ENCODE measurements at places on chromosomes 7 and 10.

DNA sequence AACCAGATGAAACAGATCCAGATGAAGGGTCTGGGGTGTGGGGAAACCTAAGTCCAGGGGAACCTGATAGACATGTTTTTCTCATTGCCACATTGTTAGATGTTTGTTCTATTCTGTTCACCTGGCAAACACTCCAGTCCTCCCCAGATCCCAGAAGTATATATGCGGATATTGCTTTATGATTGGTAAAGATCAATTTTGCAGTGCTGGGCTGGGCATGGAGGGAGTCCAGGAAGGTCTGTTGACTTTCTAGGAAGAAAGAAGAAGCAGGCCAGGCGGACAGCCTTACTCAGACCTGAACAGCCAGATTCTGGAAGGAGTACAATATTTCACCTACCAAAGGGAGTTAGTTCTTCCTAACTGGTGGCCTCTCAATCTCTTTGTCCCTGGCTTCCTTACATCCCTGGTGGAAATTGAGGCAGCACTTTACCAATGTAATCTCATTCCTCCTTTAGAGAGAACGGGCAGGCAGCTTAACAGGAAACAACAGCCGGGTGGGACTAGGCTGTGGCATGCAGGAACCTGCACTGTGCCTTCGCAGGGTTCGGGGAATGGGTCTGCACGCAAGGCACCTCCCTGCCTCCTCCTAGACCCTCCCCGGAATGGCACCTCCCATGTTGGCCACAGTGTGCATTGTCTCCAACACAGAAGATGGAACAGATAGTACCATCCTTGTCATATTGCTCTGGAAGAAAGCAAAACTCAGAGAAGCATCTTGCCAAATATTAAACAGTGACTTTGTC is 930 bp downstream of the GIMAP6 start:
- DNase-seq: peak; percentile 22

DNA sequence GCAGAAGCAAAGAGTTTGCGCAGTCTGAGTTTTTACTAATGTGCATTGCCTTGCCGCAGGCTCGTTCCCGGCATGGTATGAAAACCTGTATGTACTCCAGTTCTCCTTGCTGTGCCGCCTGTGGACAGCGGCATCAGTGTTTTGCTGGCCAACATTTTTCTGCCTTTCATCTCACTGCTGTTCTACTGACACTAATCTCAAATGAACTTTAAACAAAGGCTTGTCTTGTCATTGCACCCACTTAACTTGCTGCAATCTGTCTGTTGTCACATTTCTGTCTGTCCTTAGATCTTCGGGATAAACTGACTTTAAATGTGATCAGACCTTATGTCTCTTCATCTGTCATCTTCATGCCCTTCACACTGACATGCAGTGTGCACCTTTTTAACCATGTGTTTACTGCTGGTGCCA is 71.7 kb upstream of the ZNRF2 start:
- DNase-seq: no peak

DNA sequence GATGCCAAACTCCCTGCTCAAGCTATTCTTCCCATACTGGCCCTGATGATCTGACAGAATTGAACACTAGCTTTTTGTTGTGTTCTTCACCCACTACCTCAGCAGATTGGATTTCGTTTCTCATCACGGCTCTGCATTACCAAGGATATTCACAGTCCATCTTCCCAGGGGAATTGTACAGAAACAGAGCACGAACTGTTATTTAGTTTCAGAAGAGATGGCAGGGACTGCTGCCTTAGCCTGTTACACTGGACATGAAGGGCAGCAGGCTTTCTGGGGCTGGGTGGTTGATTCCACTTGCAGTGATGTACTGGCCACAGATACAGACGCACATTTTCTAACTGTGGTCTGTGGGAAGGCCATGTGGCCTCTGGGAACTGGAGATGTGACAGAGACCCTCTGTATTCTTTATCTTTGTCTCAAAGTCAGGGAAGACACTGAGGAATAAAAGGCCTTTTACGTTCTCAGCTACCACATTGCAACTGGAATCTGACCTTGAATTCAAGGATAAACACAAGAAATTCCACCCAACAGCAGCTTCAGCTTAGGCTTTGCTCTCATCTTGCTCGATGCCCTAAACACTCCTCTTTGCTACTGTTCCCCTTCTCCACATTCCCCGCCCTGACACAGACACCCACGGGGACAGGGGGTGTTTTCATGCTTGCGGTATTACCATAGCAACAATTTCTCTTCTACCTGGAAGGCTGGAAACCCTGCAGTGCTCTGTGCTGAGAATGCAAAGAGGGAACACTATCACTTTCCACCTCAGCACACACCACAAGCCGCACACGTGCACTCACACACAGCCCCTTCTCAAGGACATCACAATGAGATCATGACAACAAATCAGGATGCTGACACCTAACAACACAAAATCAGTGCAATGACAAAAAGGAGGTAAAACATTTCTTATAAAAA is 81.7 kb downstream of the RNF216 start:
- peak; percentile 50 for DNase-seq

- no peak for DNase-seq
Observed at GRCh38 chr7:16710651-16711050, 42.9 kb upstream of the TSPAN13 start.

GRCh38 chr7:153320681-153321080 is 561.1 kb downstream of the ACTR3B start:
- no peak for DNase-seq

GRCh38 chr7:27890205-27890849 is 150.4 kb downstream of the TAX1BP1 start:
- DNase-seq: no peak

GRCh38 chr10:93225938-93226337 is 152.2 kb downstream of the CYP26A1 start:
- no peak for DNase-seq

- peak; percentile 24 for DNase-seq
Observed at GRCh38 chr7:138449580-138449979, 10.5 kb upstream of the TRIM24 start.

- DNase-seq: no peak
Observed at GRCh38 chr7:38102507-38102906, 75.5 kb upstream of the STARD3NL start.

GRCh38 chr10:44289125-44289524 is 95.8 kb downstream of the CXCL12 start:
- DNase-seq: no peak

GRCh38 chr7:94104301-94104700 is 100.1 kb upstream of the BET1 start:
- DNase-seq: no peak

DNA sequence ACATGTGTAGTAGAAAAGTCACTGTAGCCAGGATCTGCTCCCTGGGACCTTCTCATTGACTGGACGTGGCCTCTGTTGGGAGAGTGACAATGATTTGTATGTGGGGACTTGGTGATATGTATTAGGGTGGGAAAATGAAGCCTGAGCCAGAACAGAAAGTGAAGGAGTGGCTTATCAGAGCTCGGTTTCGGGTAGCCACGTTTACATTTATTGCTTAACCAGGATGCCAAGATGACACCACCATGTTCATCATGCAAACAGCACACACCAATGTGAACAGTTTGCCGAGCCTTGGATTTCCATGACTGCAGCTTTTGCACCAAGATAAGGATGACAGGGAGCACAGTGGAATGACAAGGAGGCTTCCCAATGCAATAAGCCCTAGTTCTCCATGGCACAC is 112.8 kb upstream of the STK17A start:
- no peak for DNase-seq

GRCh38 chr7:138164804-138165203 is 88.5 kb downstream of the AKR1D1 start:
- DNase-seq: no peak

- DNase-seq: no peak
Observed at GRCh38 chr10:113135025-113135424, 185.0 kb downstream of the TCF7L2 start.

DNA sequence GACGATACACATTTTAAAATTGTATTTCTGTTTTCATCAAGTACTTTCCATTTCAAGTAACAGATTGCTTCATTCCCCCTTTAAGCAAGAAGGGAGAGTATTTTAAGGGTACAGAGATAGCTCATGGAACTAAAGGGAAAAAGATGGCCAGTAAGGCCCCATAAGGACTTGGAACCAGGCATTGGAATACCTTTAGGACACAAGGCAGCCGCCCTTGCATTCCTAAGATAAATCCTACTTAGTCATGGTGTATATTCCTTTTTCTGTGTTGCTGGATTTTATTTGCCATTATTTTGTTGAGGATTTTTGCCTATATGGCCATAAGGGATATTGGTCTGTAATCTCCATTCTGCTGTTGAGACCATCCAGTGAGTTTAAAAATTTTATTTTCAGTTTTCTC is 49.2 kb downstream of the BTRC start:
- no peak for DNase-seq
